Stimulated activated CD8-positive, alpha-beta memory T cell treated with anti-CD3 and anti-CD28 coated beads, Interleukin-7, amount 100 ng/mL, for 1 hour (primary cell): ENCODE measurements at places on chromosomes 4 and X.

- no peak for DNase-seq
Observed at GRCh38 chr4:113445286-113445685, 316.3 kb downstream of the CAMK2D start.

- no peak for DNase-seq
Observed at GRCh38 chr4:145554691-145555090, 64.5 kb upstream of the MMAA start.

- DNase-seq, result no peak
Observed at GRCh38 chr4:155759372-155760252, 791 bp downstream of the GUCY1B1 start.

DNA sequence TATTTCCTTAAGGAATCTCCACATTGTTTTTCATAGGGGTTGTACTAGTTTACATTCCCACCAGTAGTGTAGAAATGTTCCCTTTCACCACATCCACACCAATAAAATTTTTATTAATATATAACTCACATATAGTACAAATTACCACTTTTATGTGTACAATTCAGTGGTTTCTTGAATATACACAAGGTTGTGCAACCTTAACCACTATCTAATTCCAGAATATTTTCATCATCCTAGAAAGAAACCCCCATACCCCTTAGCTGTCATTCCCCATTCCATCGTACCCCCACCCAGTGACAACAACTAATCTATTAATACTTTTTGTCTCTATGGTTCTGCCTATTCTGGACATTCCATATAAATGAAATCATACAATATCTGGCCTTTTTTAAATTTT lies 108.3 kb upstream of the USP9X start:
- no peak for DNase-seq

GRCh38 chrX:153821066-153821465 lies 9.3 kb downstream of the PDZD4 start:
- no peak for DNase-seq

DNA sequence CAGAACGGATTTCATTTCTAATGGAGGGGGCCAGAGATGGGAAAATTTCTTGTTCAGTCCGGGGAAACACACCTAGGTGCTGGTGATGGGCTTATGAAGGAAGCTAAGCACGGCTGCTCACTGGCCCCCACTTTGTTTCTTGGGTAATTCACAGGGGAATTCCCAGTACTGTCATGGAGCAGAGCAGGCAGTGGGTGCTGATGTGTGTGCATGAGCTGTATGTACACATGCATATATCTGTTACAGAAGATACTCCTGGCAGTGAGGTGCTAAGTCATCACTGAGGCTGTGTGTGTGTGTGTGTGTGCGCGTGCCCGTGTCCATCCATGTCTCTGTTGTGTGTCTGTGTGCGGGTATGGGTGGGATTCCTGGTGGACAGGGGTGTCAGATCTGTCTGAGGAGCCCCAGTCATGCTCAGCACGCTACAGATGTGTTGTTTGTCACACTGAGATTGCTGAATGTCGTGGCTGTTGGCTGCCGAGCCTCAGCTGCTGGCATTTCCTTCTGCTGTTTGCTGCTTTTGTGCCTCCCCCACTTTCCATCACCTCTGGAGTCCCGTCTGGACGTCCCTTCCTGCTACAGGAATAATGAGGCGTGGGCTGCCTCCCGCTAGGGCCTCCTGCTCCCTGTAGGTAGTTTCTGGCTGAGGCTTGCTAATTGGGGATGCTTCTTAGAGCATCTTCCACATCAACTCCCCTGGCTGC lies 53.3 kb downstream of the JADE1 start:
- DNase-seq, result no peak

DNA sequence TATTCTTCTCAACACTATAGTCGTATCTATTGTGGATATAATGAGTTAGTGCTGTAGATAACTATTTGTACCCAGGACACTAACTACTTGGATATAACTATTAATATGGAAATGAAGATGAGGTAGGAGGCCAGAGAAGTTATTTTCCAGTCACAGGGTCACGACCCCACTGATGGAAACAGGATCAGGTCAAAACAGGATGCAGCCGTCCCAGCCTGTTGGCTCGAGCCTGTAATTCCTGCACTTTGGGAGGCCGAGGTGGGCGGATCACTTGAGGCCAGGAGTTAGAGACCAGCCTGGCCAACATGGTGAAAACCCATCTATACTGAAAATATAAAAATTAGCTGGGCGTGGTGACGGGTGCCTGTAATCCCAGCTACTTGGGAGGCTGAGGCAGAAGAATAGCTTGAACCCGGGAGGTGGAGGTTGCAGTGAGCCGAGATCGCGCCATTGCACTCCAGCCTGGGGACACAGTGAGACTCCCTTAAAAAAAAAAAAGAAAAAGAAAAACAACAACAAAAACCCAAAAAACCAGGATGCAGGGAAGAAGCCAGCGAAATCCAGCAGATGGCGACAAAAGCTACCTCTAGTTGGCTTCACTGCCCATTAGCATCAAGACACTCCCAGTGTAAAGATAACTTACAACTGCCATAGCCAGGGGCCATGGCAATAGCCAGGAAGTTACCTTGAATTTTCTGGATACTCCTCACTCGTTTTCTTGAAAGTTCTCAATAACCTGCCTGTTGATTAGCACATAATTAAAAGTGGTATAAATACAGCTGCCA lies 37.9 kb upstream of the NKAP start:
- DNase-seq, result no peak

GRCh38 chr4:156036496-156036895 lies 82.8 kb upstream of the CTSO start:
- no peak for DNase-seq

DNA sequence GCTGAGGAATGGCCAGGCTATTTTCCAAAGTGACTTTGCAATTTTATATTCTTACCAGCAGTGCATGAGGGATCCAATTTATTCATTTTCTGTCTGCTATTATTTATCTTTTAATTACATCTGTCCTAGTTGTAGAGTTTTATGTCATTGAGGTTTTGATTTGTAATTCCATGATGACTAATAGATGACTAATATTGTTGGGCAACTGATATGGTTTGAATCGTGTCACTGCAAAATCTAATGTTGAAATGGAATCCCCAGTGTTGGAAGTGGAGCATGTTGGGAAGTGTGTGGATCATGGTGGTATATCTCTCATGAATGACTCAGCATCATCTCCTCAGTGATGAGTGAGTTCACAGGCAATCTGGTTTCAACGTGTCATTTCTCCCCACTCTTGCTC lies 201.5 kb downstream of the TBX22 start:
- DNase-seq, result no peak
